ENCODE measurements at places on chromosomes 16 and 17.

- DNase-seq, result no peak
These were observed 116.4 kb downstream of the HS3ST3A1 start for GRCh38 chr17:13485327-13485726.

- no peak for DNase-seq
These were observed 150.8 kb downstream of the SOX9 start for GRCh38 chr17:72271603-72272002.

- no peak for DNase-seq
These were observed 21.1 kb downstream of the TTYH2 start for GRCh38 chr17:74234486-74234885.

GRCh38 chr17:8708025-8708461 lies 36.6 kb downstream of the CCDC42 start:
- no peak for DNase-seq

DNA sequence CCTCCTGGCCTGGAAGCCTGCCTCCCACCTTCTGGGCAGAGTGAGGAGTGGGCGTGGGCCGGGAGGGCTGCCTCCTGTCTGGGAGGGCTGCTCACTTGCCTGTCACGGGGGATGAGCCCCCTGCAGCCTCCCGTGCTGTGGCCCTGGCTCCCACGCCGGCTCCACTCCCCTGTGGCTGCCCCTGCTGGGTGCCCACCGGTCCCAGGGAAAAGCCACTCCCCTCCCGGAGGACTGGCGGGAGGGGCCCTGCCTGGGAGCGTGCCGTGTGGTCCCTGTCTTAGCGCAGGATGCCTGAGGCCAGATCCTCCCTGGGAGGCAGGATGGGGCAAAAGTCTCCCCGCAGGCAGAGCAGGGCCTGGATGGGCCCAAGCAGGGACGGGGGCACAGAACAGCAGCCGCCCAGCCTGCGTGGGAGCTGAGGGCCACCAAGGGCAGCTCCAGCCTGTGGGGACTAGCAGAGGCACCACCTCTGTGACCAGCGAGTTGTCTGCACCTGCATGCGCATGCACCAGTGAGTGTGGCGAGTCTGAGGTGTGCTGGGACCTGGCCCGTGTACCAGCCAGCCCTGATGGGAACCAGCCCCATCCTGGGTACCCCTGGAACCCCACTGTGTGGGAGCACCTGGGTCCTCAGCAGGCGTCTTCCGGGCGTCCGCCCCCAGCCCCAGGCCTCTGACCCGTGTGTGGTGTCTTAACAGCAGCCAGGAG lies 339.9 kb downstream of the SEC14L1 start:
- DNase-seq, result no peak

DNA sequence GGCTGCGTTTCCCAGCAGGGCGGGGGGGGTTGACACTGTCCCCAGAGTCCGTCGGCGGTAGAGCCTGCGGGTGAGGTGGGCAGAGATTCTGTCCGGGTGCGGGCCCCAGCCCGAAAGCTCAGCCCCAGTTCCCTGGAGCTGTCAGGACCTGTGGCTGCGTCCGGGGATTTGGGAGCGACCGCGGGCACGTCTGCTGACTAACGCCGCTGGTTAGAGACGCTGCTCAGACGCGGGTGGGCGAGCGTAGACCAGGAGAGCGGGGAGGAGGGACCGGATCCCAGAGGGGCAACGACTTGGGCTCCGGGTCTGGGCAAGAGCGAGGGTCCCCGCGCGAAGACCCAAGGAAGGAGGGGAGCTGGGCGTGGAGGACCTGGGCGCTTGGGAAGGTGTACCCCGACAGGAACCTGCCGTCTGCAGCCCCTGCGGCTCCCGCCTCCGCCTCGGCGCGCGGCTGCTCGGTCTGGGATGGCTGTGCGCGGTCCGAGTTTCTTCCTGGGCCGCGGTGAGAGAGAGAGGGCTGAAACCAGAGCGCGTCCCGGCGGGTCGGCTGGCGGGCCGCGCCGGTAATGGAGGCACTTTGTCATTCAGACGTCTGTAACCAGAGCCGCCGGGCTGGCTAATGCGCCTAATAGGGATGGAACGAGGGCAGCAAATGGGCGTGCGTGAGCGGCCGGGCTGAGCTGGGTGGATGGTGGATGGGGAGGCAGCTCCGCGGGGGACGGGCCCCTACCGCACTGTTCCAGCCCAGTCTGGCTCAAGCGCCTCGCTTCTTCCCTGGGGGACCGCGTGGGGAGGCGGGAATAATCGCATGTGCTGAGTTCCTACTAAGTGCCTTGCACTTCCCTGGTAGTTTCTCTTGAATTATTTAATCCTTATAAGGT lies 2.3 kb downstream of the NGFR start:
- DNase-seq, result no peak

DNA sequence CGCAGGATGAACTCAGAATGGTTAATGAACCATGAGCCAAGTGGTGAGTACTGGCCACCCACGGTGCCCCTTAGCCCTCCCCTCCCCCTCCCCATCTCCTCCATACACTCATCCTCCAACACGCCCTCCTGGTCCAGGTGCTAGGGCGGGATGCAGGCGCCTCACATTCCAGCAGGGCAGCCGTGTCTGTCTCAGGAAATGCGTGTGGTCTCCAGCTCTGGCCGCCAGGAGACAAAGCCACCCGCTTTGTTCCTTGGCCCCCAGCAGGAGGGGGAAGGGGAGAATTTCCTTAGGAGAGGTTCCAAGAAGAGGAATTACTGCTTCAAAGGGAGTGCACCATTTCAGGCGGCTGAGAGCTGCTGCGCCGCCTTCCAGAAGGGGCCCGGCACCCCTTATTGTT lies 29.7 kb upstream of the RMI2 start:
- DNase-seq, result no peak

- DNase-seq, result no peak
These were observed 43.3 kb downstream of the PARN start for GRCh38 chr16:14586637-14587305.

DNA sequence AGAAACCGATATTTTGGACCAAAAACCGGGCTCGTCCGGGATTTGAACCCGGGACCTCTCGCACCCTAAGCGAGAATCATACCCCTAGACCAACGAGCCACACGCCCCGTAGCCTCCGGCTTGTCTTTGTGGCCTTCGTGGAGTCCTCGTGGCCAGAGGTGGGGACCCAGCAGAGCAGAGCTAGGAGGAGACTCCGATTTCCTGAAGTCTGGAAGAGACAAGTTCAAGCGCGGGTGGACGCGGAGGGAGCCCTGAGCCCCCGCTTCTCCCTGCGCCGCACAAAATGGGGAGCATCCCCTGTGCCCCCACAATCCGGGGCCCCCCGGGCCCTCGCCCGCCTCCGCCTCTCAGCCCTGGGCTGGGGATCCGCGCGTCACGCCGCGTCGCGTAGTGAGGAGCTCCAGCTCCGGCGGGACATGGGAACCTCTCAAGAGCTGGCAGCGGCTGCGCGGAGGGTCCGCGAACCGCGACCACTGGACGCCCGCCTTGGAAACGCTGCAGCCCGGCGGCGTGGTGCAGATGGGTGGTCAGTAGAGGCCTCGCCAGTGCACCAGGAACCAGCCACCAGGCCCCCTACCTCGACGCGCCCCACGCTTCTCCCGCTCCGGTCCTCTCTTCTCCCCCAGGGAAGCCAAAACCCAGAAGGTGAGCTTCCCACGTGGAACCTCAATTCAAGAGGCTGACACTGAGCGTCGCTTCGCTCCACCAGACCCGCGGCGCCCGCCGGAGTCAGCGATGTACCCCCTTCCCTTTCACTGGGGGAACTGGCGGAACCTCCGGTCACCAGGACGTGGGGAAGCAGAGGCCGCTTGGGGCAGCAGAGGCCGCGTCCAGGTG lies 5.2 kb upstream of the OR1F1 start:
- DNase-seq, result peak; percentile 48

- no peak for DNase-seq
These were observed 67.6 kb upstream of the SREBF1 start for GRCh38 chr17:17904166-17905035.

- DNase-seq, result peak; percentile 42
These were observed 1.9 kb downstream of the ACSF3 start for GRCh38 chr16:89095491-89095951.

GRCh38 chr17:7557775-7558543 lies 591 bp upstream of the TNFSF13 start:
- no peak for DNase-seq

GRCh38 chr16:73126525-73126853 lies 78.6 kb upstream of the ZFHX3 start:
- no peak for DNase-seq

GRCh38 chr17:60106340-60107059 lies 27.8 kb upstream of the HEATR6 start:
- DNase-seq, result no peak

- DNase-seq, result no peak
These were observed 76.9 kb downstream of the MRTFB start for GRCh38 chr16:14148016-14148415.

- DNase-seq, result no peak
These were observed 56.9 kb downstream of the MSI2 start for GRCh38 chr17:57313097-57313835.

DNA sequence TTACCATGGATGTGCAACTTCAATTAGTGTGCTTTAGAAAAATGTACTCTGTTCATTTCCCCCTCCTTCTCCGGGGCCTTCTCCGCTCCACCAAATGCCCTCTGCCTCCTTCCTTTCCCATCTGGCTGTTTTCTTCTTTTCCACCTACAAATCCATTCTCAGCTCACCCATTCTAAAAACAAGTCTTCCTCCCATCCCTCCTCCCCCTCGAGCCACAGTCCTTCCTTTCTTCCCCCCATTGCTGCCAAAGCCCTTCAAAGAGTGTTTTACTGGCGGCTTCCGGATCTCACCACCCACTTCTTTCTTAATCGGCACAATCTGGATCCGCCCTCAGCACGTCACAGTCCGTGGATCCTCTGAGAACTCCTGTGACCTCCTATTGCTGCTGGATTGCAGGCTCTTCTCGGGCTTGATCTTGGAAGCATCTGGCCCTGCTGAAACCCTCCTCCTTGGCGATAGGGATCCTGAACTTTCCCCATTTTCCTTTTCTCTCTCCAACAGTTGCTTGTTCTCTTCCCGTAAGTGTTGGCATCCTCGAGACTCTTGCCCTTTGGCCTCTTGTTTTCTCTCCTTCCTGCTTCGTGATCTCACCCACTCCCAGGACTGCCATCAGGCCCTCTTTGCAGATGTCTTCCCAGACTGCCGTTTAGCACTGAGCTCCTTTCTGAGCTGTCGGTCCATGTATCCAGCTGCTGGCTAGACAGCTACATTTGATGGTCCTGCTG lies 36.0 kb upstream of the FBXO47 start:
- DNase-seq, result no peak

DNA sequence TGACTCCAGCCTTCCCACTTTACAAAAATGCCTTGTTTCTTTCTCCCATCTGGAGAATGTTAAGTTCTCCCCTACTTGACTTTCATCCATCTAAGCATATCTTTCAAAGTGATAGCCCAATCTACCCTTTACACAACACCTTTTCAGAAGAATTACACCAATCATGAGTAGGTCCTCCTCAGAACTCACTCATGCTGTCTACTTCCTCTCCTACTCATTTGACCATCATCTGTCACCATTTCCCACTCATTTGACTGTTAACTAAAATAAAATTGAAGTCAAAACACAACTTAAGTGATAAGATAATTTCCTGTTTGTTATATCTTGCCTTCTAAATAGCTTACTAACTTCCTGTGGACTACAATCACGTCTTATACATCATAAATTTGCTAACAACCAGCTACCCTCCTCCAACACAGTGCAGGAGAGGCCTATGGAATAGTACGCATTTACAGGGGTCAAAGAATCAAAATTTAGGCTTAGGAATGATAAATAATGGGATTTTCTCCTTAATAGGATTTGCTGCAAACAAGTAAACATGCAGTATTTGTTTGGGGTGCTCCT lies 16.1 kb downstream of the KCNJ16 start:
- no peak for DNase-seq

DNA sequence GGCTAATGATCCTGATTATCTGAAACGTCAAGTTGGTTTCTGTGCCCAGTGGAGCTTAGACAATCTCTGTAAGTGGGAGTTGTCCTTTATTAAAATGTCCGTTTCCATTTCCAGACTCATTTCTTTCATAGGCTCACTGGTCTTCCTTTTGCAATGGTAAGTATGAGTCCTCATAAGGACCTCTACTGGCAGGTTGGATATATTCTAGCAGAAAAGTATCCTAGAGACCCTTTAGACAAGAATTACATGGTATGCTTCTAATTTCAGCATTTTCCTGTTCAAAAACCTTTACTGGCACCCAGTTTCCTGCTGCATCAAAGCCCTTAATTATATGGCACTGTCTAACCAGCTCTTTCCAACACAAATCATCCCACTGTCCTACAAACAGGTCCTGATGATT lies 28.1 kb upstream of the ARL2BP start:
- DNase-seq, result no peak

GRCh38 chr17:40373324-40373723 lies 8.8 kb upstream of the GJD3 start:
- DNase-seq, result no peak

DNA sequence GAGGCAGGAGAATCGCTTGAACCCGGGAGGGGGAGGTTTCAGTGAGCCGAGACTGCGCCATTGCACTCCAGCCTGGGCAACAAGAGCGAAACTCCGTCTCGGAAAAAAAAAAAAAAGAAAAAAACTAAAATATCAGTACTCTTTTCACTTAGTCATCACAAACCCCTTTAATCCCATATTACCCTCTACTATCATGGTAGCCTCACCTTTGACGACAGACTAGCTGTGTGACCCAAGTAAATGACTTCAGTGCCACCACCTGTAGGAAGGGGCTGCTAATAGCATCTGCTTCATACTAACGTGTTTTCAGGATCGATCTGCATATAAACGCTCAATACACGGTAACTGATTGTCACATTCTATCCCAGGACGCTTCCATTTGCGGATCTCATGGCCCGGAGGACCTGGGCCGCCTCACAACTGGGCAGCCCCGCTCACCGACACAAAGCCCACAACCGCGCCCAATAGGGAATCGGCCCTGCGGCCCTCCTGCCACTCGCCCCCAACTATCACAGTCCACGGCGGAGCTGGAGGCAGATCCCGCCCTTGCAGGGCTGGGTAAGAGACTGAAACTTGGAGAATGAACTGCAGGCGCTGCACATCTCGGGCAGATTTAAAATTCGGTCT lies 1.1 kb upstream of the ZNF263 start:
- DNase-seq, result peak; percentile 68

DNA sequence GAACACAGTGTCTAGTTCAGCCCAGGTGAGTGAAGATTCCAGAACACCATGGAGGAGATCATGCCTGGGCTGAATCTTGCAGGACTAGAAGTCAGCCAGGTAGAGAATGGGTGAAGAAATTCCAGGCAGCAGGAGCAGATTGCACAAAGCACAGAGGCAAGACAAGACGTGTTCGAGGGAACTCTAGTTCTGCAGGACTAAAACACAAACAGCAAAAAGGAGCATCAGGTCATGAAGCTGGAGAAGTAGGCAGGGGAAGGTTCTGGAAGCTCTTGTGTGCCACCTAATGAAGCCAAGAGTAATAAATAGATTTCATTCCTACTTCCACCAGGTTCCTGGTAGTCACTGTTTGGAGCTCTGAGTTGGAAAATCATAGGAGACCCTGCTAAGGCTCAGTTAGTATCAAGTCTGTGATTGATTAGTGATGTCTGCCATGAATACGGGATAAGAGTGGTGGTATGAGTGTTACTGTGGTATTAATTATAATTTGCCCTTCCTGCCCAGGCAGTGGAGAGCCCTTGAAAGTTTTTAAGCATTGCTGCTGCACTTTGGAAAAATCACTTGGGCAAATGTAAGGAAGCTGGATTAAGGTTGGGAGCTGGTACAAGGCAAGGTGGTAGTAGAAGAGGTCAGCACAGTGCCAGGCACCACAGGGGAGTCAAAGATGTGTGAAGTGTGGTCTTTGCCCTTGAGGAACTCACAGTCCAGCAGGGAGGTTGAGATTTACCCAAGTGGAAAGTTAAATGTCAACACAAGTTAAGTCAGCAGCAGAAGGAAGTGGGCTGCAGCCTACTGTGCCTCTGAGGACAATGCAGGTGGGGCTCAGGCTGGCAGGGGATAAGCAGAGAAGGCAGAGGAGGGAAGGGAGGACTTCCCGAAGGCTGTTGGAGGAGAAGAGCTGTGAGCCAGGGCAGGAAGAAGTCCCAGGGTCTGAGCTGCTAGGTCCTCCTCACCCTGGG lies 13.5 kb upstream of the FOXN1 start:
- DNase-seq, result no peak
